Pancreas (tissue), 10 donors: ENCODE measurements at places on chromosomes 12 and 14. TPM values are rescaled to one million over a fixed set of nuclear protein-coding genes. Genes with fewer than 3 reads are reported as not detected.

The BEST3 gene
- total RNA-seq: not detected

The ACRBP gene
- total RNA-seq: 1.8 TPM

The CAPZA3 gene
- total RNA-seq: not detected

The TAS2R50 gene
- 0.62 TPM for total RNA-seq

The RASSF3 gene
- total RNA-seq: 13.7 TPM

The FAM181A gene
- total RNA-seq: not detected

The TSPAN19 gene
- 0.15 TPM for total RNA-seq

- no peak for DNase-seq
- H3K4me1 ChIP-seq: no peaks in the 10 kb centered on the region
- H3K4me3 ChIP-seq: no peak overlapping the region
- no peaks in the 10 kb centered on the region for H3K27me3 ChIP-seq
- no peak overlapping the region for H3K27ac ChIP-seq
Observed at GRCh38 chr14:71508901-71509300, 423.3 kb upstream of the RGS6 start.

GRCh38 chr12:62599854-62600437 is 133.3 kb downstream of the MON2 start:
- peaks cover 9% of the 10 kb centered on the region for H3K4me1 ChIP-seq
- no peaks in the 10 kb centered on the region for H3K36me3 ChIP-seq
- DNase-seq: no peak
- H3K27me3 ChIP-seq: no peaks in the 10 kb centered on the region
- no peak overlapping the region for H3K27ac ChIP-seq
- H3K4me3 ChIP-seq: no peak overlapping the region

- H3K4me1 ChIP-seq: no peaks in the 10 kb centered on the region
- no peak overlapping the region for H3K4me3 ChIP-seq
- no peaks in the 10 kb centered on the region for H3K27me3 ChIP-seq
Observed at GRCh38 chr12:33752854-33753253, 269.4 kb upstream of the ALG10 start.

DNA sequence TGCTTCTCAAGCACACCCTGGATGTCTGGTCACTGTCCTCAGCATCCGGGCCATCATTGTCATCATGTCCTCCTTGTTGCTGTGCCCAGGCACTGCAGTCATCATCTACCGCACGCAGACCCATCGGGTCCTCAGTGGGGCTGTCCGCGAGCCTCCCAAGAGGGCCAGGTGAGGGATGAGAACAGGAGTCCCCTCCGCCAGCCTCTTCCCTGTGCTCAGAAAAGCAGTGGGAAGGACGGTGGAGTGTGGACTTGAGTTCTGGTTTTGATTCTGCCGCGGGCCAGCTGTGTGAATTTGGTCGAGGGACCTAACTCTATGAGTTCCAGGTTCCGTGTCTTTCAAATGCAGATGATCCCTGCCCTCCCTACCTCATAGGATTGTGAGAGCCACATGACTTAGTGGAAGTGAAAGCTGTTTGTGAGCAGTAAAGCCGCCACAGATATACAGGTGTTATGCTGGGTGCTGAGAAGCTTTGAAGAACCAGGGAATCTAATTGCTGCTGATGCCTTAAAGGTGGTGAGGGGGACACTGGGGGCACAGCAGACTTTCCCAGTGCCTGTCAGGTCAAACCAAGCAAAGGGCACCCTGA is 122.9 kb upstream of the RAP1B start:
- H3K4me3 ChIP-seq: no peak overlapping the region
- H3K4me1 ChIP-seq: no peaks in the 10 kb centered on the region
- no peak for DNase-seq
- no peaks in the 10 kb centered on the region for H3K36me3 ChIP-seq
- no peak overlapping the region for H3K27ac ChIP-seq

DNA sequence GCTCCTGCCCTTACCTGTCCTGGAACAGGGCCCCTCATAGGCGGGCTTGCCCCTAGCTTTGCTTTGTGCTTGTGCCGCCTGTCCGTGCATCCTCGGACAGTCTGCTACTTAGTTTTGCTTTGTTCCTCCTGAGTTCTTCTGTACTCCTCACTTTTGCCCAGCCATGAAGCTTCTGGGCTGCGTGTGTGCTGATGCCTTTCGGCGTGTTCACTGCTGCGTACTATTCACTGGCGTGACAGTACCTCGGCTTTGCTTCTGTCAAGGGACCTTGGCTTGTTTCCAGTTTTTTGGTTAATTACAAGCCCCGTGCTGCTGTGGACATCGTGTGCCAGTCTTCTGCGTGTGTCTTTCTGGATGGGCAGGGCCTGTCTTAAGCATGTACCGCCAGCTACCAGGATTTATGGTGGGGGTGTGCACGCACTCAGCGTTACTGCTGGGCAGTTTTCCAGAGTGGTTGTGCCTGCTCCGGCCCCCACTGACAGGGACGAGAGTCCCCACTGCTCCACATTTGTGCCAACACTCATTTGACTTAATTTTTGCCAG is 2.5 kb downstream of the PACS2 start:
- H3K27me3 ChIP-seq: no peaks in the 10 kb centered on the region
- H3K4me3 ChIP-seq: no peak overlapping the region
- H3K4me1 ChIP-seq: no peaks in the 10 kb centered on the region

DNA sequence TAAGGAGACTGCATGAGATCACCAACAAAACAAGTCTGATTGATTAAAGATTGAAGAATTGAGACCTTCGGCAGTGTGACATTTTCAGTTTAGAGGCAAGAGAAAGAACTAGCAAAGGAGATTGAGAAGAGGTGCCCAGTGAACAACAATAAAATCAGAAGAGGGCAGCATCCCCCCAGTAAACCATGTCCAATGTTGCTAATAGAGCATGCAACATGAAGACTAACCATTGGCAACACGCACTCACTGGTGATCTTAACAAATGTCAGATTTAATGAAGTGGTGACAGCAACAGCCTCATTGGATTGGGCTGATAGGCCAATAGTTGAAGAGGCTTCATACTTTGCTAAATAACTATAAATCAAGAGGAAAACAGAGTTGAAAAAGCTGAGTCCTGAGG is 20.7 kb upstream of the TAS2R14 start:
- H3K4me3 ChIP-seq: no peak overlapping the region
- H3K27ac ChIP-seq: no peak overlapping the region
- no peaks in the 10 kb centered on the region for H3K27me3 ChIP-seq
- H3K36me3 ChIP-seq: no peaks in the 10 kb centered on the region
- H3K4me1 ChIP-seq: no peaks in the 10 kb centered on the region
- no peak for DNase-seq

- no peak overlapping the region for H3K4me3 ChIP-seq
- no peak overlapping the region for H3K27ac ChIP-seq
- no peaks in the 10 kb centered on the region for H3K36me3 ChIP-seq
- DNase-seq: no peak
- no peaks in the 10 kb centered on the region for H3K4me1 ChIP-seq
Observed at GRCh38 chr12:76890151-76891143, 11.6 kb upstream of the CSRP2 start.

DNA sequence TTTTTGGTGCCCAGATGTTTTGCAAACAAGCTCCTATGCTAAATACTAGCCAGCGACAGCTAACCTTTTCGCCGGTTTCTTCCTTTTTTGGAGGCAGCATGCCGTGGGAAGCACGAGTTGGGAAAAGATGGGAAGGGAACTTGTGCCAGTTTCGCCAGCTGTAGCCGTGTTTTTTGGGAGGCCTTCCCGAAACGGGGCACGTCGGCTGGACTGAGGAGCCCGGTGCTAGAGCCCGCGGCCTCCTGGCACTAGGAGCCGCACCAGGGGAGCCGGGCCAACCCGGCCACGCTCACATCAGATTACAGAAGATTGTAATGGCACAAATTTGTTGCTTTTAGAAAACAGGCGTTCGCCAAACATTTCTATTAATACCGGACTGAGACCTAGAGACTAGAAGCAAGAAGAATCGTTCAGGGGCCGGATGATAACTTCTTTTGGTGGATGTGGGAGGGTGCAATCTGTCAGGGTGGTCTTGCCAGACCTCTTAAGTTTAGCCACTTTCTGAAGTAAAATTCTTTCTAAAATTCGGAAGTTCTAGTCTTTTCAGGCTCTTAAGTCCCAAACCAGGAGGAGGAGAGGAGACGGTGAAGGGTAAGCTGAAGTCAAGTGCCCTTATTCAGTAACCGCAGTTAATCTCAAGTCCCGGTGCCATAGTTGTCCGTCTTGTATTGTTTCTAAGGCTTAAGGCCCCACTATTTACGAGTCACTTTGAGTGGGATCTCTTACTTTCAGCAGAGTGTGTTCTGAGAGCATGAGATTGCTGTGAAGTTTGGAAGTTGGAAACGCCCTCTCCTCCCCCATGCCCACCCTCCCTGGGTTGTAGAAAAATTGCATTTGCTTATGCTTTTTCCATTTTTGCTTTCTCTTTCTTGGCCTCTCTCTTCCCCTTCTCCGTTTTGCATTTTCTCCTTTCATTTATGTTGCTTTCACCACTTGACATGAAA is 1.3 kb downstream of the RASSF3 start:
- no peaks in the 10 kb centered on the region for H3K36me3 ChIP-seq
- H3K27me3 ChIP-seq: no peaks in the 10 kb centered on the region
- peak overlapping the region; percentile 85 for H3K27ac ChIP-seq
- H3K4me3 ChIP-seq: peak overlapping the region; percentile 86

DNA sequence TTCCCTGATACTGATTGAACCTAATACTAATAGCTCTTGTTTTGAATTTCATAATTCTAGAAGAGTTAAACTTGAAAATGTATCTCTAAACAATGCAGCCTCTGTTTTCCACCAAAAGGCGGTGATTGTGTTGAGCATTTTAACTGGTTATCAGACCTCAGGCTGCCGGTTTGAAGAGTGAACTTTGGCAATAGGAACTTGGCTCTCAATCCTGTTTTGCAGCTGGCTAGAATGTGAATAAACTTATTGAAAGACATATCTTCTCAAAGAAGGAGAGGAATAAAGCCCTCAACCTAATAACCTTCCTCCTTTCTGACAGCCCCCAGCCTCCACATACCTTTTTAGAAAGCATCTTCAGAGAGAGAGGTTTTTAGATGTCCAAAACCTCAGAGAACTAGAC is 105.4 kb downstream of the SRGAP1 start:
- no peak overlapping the region for H3K4me3 ChIP-seq
- peaks cover 13% of the 10 kb centered on the region for H3K4me1 ChIP-seq
- DNase-seq: no peak
- peak overlapping the region; percentile 47 for H3K27ac ChIP-seq
- H3K27me3 ChIP-seq: no peaks in the 10 kb centered on the region

- no peak overlapping the region for H3K4me3 ChIP-seq
- H3K27me3 ChIP-seq: no peaks in the 10 kb centered on the region
- no peak overlapping the region for H3K27ac ChIP-seq
- no peaks in the 10 kb centered on the region for H3K4me1 ChIP-seq
- DNase-seq: no peak
- no peaks in the 10 kb centered on the region for H3K36me3 ChIP-seq
Observed at GRCh38 chr12:81627336-81628189, 131.6 kb downstream of the PPFIA2 start.

GRCh38 chr12:93698307-93699092 is 21.3 kb downstream of the CRADD start:
- no peak overlapping the region for H3K27ac ChIP-seq
- no peaks in the 10 kb centered on the region for H3K4me1 ChIP-seq
- H3K4me3 ChIP-seq: no peak overlapping the region
- H3K36me3 ChIP-seq: no peaks in the 10 kb centered on the region
- no peak for DNase-seq

DNA sequence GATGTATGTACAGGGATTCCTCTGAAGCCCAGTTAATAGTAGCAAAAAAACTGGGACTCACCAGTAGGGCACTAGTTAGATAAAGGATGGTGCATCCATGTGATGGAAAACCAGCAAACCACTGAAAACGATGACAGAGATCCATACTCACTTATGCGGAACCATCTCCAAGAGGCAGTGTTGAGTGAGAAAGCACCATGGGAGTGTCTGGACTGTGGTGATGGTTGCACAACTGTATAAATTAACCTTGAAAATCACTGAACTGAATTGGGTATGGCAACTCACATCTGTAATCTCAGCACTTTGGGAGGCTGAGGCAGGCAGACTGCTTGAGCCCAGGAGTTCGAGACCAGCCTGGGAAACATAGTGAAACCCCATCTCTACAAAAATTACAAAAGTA is 53.6 kb upstream of the ZFP36L1 start:
- no peak overlapping the region for H3K27ac ChIP-seq
- no peaks in the 10 kb centered on the region for H3K4me1 ChIP-seq
- H3K36me3 ChIP-seq: no peaks in the 10 kb centered on the region

GRCh38 chr12:128969480-128970055 is 116.3 kb downstream of the GLT1D1 start:
- no peaks in the 10 kb centered on the region for H3K27me3 ChIP-seq
- H3K4me1 ChIP-seq: no peaks in the 10 kb centered on the region
- no peak overlapping the region for H3K27ac ChIP-seq
- H3K4me3 ChIP-seq: no peak overlapping the region
- peak; percentile 66 for DNase-seq

DNA sequence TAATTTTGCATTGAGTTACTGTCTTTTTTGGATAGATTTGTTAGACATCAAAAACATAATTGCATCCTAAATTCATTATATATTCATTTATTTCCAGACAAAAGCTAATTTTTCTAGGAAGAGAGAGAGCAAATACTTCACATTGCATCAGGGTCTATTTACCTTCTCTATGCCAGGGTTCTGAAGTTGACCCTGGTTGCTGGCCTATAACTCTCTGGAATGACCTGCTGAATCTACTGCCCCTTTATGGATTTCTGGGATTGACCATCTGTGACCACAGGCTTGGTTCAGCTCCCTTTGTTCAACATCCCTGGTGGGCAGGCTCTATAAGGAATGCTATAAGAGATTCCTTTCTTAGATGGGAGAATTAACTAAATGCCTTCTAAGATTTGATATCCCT is 414.8 kb upstream of the STXBP6 start:
- no peaks in the 10 kb centered on the region for H3K4me1 ChIP-seq
- no peak overlapping the region for H3K27ac ChIP-seq
- H3K27me3 ChIP-seq: no peaks in the 10 kb centered on the region
- no peaks in the 10 kb centered on the region for H3K36me3 ChIP-seq
- no peak for DNase-seq
- H3K4me3 ChIP-seq: no peak overlapping the region

- no peak overlapping the region for H3K4me3 ChIP-seq
Observed at GRCh38 chr12:122147514-122148290, 26.3 kb downstream of the IL31 start.

- no peaks in the 10 kb centered on the region for H3K4me1 ChIP-seq
- H3K27me3 ChIP-seq: no peaks in the 10 kb centered on the region
- no peak overlapping the region for H3K4me3 ChIP-seq
- H3K27ac ChIP-seq: no peak overlapping the region
- no peak for DNase-seq
- no peaks in the 10 kb centered on the region for H3K36me3 ChIP-seq
Observed at GRCh38 chr14:92861856-92862745, 60.8 kb upstream of the CHGA start.

DNA sequence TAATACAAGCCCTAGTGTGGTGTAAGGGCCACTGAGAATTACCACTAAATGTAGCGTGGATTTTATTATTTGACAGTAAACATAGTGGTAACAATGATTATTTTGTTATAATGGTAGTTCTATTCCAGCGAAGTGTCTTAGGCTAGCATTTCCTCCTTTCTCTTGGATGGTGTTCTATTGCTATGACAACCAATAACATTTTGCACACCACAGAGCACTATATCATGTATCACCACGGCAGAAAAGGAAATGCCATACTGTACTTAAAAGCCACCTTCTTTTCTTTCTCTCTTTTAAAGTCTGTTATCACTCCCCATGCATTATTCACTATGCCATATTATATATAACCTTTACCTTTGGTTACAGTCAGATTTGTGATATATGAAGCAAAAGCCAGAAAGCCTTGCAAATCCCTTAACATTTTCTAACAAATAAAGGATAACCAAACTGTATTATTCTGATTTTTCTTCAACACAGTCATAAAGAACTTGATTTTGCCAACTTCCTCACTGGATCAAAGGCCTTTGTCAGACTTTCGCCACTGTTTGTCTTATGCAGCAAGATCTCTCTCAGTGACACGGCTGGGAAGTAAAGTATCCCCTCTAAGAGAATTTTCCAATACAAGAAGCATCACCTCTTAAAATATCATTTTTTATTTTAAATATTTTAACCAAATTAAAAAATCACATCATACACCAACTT is 195.8 kb downstream of the FOXN3 start:
- DNase-seq: no peak
- H3K4me3 ChIP-seq: no peak overlapping the region
- no peaks in the 10 kb centered on the region for H3K27me3 ChIP-seq
- no peaks in the 10 kb centered on the region for H3K36me3 ChIP-seq
- H3K27ac ChIP-seq: no peak overlapping the region
